Activated T-helper 17 cell treated with anti-CD3 and anti-CD28 coated beads, Interleukin-2, amount 50 U/mL, for 72 hours (primary cell): ENCODE measurements at places on chromosomes 7 and 10. TPM values are rescaled to one million over a fixed set of nuclear protein-coding genes. Genes with fewer than 3 reads are reported as not detected.

The SP8 gene
- not detected for total RNA-seq

The ZNF503 gene
- 0.30 TPM for total RNA-seq

The GARIN1A gene
- 1.8 TPM for total RNA-seq

DNA sequence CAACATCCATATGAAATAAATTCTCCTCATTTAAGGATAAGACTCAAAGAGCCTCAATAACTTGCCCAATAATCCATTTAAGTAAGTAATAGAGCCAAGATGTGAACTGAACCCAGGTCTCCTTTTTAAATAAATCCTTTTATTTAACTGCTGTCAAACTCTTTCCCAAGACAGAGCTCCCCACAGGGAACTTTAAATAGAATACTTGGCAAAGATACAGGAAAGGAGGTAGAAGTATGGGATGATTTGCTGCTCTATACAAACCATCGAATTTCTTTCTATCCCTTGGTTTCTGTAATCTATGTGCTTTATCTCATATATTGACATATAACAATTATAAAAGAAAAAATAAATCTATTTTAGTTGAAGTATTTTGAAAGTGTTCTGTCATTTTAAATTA is 295.9 kb downstream of the CSTF2T start:
- no peak for ATAC-seq

DNA sequence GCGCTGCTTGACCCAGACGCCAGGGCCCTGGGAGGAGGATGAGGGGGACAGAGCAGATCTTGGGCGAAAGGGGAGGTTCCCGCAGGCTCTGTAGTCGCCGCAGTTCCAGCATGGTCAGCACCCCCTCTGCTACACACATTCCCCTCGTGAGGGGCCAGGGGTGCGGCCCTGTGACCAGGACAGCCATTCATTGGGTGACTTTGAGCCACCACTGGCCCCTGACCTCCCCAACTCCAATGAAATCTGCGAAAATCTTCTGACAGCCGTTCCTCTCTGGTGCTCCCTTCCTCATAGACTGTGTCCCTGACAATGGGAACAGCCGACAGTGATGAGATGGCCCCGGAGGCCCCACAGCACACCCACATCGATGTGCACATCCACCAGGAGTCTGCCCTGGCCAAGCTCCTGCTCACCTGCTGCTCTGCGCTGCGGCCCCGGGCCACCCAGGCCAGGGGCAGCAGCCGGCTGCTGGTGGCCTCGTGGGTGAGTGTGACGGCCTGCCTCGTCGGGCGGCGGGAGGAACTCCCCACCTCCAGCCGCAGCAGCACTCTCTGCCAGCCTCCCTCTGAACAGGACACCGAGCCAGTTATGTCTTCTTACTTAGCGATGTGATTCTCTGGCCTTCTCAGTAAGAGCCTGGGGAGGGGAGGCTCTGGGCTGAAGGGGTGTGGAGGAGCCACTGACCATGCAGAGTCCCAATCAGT is 825 bp downstream of the TMEM176A start:
- no peak for ATAC-seq

DNA sequence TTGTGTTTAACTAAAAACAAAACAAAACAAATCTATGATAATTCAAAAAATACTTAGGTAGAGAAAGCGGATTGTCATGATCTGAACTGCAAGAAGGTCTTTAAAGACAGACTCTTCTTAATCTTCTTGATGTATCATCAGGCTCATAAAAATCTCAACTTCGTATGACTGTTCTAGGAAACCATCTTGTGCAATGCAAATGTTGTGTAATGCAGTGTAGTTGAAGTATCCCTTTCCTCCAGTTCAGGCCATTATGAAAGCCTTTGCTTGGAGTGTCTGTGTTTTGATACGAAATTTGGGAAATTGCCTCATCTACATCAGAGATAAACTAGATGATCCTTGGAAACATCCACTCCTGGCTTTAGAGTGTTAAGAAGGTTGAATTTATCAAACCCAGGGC is 30.9 kb downstream of the CDK1 start:
- ATAC-seq: no peak
